ENCODE measurements at places on chromosomes 4 and X.

DNA sequence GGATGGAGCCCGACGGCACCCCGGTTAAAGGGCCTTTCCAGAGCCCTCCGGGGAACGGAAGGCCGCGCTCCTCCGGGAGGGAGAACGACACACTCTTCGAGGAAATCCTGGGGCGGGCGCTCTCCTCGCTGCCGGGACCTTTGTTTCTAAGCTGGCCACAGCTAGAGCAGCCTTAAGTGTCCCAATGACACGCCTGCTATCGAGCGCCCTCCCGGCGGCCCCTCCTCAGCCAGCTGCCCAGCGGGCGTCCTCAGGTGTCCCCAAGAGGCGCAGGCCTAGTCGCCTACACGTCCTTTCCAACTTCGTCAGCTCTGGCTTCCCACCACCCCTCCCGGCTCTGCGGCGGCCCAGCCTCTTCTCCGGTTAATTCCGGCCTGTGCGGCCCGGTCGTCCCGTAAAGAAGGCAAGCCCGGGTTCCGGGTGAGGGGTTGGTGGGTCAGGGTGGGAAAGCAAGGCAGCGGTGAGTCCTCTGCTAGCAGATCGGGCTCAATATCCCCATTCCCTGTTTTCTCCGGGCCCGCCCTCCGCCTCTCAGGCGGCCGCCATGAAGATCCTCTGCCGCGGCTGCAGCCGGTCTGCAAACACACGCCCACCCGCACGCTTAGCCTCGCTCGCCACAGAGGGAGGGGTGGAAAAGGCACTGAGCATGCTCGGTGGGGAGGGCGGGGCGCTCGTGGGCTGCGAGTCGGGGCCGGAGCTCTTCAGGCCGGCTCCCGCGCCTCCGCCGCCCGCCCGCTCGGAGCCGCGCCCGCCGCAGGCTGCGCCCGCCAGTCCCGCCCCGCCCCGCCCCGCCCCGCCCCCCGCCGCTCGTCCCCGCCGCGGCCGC, at the start of gene RAP1GDS1:
Gene RAP1GDS1 (plus strand): TSS at position 806 of the 826 bp plus-strand sequence. CDS start 182 bp downstream, outside the sequence.
- peak; percentile 97 for DNase-seq

DNA sequence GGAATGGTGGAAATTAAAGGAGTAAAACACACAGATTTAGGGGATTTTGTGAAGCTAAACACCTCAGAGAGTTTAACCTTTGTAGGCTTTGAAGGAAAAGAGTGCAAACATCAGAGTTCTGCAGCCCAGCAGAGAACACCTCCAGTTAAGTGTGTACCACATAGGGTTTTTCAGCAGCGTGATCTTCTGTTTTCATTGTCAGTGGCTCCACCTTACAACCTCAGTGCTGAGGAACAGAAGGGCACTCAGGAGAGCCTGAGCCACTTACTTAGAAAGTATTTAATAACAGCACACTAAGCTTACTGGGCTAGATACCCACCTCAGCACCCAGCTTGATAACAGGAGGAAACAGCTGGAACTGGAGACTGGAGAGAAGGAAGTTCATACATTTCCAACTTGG, 2.0 kb upstream of the FBXW7 start:
- no peak for DNase-seq

- DNase-seq: peak; percentile 95
Observed at GRCh38 chr4:143335979-143336780, 496 bp upstream of the GAB1 start.

- DNase-seq: no peak
Observed at GRCh38 chrX:45774961-45775360, 574.3 kb upstream of the DIPK2B start.

GRCh38 chr4:111475001-111475400, 670.3 kb upstream of the FAM241A start:
- peak; percentile 63 for DNase-seq

- no peak for DNase-seq
Observed at GRCh38 chrX:101708163-101708562, 48.5 kb upstream of the ARMCX2 start.

DNA sequence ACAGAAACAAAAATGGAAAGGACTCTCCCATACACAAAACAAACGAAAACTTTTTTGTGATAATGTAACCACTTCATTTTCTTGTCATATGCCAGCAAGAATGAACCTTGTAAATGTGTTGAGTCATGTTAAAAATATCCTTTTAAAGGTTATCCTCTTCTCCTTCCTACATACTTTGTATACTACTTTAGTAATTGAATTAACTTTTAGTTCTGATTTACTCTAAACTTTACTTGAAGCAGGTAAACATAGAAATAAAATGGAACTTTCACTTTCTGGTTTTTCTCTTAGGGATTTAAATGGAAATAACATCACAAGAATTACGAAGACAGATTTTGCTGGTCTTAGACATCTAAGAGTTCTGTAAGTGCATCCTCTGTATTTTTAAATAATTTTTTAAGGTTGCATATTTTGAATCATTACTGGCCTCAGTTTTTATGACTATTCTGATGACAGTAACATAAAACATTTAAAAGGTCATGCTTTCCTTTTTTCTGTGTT, 4.7 kb downstream of the SLIT2 start:
- no peak for DNase-seq

All from right forelimb (tissue), 1 donor.